B cell (primary cell): ENCODE measurements at places on chromosomes 2 and 18.

GRCh38 chr2:134838143-134838620 lies at the start of gene ACMSD:
Gene ACMSD (plus strand): TSS chr2:134838616. CDS start chr2:134838683, 67 bp downstream.
- no peak within 1 kb of the TSS for H3K27ac ChIP-seq
- no peak within 1 kb of the TSS for H3K4me3 ChIP-seq
- no peaks in the 10 kb centered on the region for H3K36me3 ChIP-seq
- H3K4me1 ChIP-seq, result no peaks in the 10 kb centered on the region
- no peak for DNase-seq

GRCh38 chr2:64929333-64929732 lies 59.9 kb upstream of the SLC1A4 start:
- no peaks in the 10 kb centered on the region for H3K27me3 ChIP-seq
- H3K27ac ChIP-seq, result peak overlapping the region; percentile 87
- DNase-seq, result no peak
- H3K4me3 ChIP-seq, result peak overlapping the region; percentile 5
- H3K36me3 ChIP-seq, result peaks cover under 1% of the 10 kb centered on the region
- peaks cover 75% of the 10 kb centered on the region for H3K4me1 ChIP-seq

GRCh38 chr2:54770211-54770610 lies 46.7 kb downstream of the EML6 start:
- H3K27ac ChIP-seq, result no peak overlapping the region
- no peaks in the 10 kb centered on the region for H3K27me3 ChIP-seq
- no peaks in the 10 kb centered on the region for H3K36me3 ChIP-seq
- H3K4me3 ChIP-seq, result no peak overlapping the region
- no peak for DNase-seq

GRCh38 chr2:182302174-182302573 lies 124.7 kb downstream of the PDE1A start:
- H3K4me1 ChIP-seq, result no peaks in the 10 kb centered on the region
- H3K27me3 ChIP-seq, result no peaks in the 10 kb centered on the region
- DNase-seq, result no peak
- no peaks in the 10 kb centered on the region for H3K36me3 ChIP-seq
- H3K4me3 ChIP-seq, result no peak overlapping the region

- no peak overlapping the region for H3K27ac ChIP-seq
- no peak overlapping the region for H3K4me3 ChIP-seq
- H3K36me3 ChIP-seq, result no peaks in the 10 kb centered on the region
- peaks cover 2% of the 10 kb centered on the region for H3K4me1 ChIP-seq
Observed at GRCh38 chr2:27721335-27721734, 50.2 kb upstream of the MRPL33 start.

GRCh38 chr2:42359304-42359964 lies 1.6 kb downstream of the COX7A2L start:
- H3K36me3 ChIP-seq, result no peaks in the 10 kb centered on the region
- H3K4me3 ChIP-seq, result peak overlapping the region; percentile 92
- H3K4me1 ChIP-seq, result peaks cover 26% of the 10 kb centered on the region
- DNase-seq, result no peak

DNA sequence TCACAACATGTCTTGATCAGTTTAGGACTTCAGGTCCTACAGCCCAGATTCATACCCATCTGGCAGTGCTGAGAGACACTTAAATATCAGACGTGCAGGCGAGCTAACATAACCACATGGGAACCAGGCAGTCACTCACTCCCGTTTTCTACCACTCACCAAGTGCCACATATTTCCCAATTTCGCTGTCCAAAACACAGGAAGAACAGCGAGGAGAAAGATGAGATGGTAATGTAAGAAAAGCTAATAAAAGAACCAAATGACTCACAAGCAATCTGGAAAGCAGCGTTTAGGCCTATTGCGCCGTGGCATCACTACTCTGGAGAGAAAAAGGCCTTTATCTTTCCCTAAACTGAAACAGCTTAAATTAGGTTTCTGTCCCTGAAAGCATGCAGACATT lies 647.8 kb upstream of the SLC39A10 start:
- H3K4me1 ChIP-seq, result no peaks in the 10 kb centered on the region
- no peaks in the 10 kb centered on the region for H3K27me3 ChIP-seq
- no peak for DNase-seq
- H3K36me3 ChIP-seq, result no peaks in the 10 kb centered on the region
- no peak overlapping the region for H3K4me3 ChIP-seq
- H3K27ac ChIP-seq, result no peak overlapping the region

GRCh38 chr18:70195852-70196434 lies 9.5 kb downstream of the RTTN start:
- no peaks in the 10 kb centered on the region for H3K4me1 ChIP-seq
- H3K36me3 ChIP-seq, result peaks cover 4% of the 10 kb centered on the region
- H3K27ac ChIP-seq, result no peak overlapping the region
- no peak overlapping the region for H3K4me3 ChIP-seq

DNA sequence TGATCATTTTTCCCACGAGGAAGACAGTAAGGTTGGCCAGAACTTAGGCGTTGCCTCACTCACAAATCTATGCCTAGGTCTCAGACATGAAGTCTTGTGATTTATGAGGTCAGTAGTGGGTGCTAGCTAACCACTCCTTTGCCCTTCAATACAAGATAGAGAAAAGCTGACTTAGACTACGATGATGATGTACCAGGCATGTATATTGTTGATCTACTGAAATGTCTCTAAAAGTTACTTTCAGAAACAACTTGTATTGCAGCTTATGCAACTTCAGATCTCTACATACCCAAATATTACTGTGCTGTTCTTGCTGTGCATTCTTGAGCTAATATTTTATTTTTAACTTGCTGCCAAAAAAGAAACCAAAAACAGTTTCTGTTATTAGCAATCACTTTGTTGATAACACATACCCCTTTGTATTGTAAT lies 30.6 kb downstream of the MAPRE2 start:
- no peak for DNase-seq
- H3K27ac ChIP-seq, result no peak overlapping the region
- H3K27me3 ChIP-seq, result no peaks in the 10 kb centered on the region
- H3K4me1 ChIP-seq, result peaks cover 10% of the 10 kb centered on the region

- no peak overlapping the region for H3K4me3 ChIP-seq
- no peaks in the 10 kb centered on the region for H3K27me3 ChIP-seq
- no peak for DNase-seq
- H3K4me1 ChIP-seq, result no peaks in the 10 kb centered on the region
- no peak overlapping the region for H3K27ac ChIP-seq
Observed at GRCh38 chr2:108404784-108405397, 27.1 kb downstream of the SULT1C4 start.

- peaks cover 2% of the 10 kb centered on the region for H3K27me3 ChIP-seq
- no peak overlapping the region for H3K27ac ChIP-seq
- no peaks in the 10 kb centered on the region for H3K4me1 ChIP-seq
- H3K36me3 ChIP-seq, result no peaks in the 10 kb centered on the region
- DNase-seq, result no peak
Observed at GRCh38 chr18:24974431-24974830, 377.5 kb downstream of the ZNF521 start.

DNA sequence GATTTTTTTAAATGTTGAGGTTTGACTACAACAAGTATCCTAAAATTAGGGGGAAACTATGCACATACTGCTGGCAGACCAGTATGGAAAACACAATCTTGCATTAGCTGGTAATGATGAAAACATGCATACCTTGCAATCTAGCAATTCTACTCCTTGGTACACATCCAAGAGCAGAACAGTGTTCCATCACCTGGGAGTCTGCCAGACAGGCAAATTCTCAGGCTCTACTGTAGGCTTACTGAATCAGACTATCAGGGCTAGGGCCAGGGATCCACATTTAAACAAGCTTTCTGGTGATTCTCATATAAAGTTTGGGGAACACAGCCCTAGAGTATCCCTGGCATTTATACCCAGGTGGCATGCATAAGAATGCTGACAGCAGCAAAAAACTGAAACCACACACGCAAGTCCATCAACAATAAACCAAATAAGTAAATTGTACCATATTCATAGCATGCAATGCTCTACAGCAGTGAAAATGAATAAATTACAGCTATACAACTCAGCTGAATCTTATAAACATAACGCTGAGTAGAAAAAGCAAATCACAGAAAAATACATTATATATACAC lies 13.6 kb downstream of the CDH2 start:
- no peaks in the 10 kb centered on the region for H3K27me3 ChIP-seq
- H3K4me3 ChIP-seq, result no peak overlapping the region
- no peaks in the 10 kb centered on the region for H3K36me3 ChIP-seq
- H3K4me1 ChIP-seq, result no peaks in the 10 kb centered on the region
- no peak overlapping the region for H3K27ac ChIP-seq
- DNase-seq, result no peak

GRCh38 chr18:38475686-38476085 lies 910.1 kb upstream of the CELF4 start:
- no peaks in the 10 kb centered on the region for H3K27me3 ChIP-seq
- H3K4me1 ChIP-seq, result no peaks in the 10 kb centered on the region
- H3K4me3 ChIP-seq, result no peak overlapping the region
- H3K36me3 ChIP-seq, result no peaks in the 10 kb centered on the region
- DNase-seq, result no peak

DNA sequence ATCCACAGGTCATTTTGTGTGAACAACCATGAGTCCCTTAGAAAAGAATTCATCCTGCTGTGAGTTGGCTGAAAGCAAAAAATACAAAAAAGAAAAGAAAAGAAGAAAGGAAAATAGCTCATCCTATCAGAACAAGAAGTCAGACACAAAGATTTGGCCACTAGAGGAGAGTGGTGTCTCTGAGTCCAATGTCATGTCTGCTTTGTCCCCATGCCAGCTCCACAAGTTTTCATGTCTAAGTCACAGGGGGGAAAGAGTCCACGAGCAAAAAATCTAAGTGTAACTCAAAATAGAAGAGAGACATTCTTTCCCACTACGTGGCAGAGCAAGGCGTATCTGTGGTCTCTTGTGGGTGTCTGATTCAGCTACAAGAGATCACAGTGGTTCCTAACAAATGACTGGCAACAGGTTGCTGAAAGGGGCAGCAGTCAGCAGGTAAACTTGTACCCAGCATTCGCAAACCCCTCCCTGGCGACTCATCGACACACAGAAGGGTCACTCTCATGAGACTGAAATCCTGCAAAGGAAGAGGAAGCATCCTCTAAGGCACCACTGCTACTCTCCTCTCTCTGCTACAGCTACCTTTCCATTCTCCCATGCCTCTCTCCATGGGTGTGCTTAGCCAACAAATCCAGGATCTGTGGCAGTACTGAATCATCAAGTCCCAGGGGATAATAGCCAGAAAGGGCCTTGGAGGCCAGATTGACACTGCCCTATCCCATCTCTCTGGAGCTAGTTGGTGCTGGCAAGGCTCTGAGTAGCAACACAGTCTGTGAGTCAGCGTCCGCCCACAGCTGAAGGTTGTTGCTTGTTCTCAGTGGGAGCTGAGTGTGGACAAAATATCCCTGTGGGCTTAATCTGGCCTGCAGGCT lies 123.0 kb upstream of the SLC39A10 start:
- H3K36me3 ChIP-seq, result no peaks in the 10 kb centered on the region
- H3K4me1 ChIP-seq, result peaks cover 58% of the 10 kb centered on the region
- no peak overlapping the region for H3K4me3 ChIP-seq
- H3K27ac ChIP-seq, result peak overlapping the region; percentile 83
- no peaks in the 10 kb centered on the region for H3K27me3 ChIP-seq

- no peak for DNase-seq
- peak overlapping the region; percentile 91 for H3K27ac ChIP-seq
- H3K4me3 ChIP-seq, result no peak overlapping the region
- no peaks in the 10 kb centered on the region for H3K27me3 ChIP-seq
- no peaks in the 10 kb centered on the region for H3K36me3 ChIP-seq
Observed at GRCh38 chr18:79406708-79407107, 11.0 kb downstream of the NFATC1 start.

DNA sequence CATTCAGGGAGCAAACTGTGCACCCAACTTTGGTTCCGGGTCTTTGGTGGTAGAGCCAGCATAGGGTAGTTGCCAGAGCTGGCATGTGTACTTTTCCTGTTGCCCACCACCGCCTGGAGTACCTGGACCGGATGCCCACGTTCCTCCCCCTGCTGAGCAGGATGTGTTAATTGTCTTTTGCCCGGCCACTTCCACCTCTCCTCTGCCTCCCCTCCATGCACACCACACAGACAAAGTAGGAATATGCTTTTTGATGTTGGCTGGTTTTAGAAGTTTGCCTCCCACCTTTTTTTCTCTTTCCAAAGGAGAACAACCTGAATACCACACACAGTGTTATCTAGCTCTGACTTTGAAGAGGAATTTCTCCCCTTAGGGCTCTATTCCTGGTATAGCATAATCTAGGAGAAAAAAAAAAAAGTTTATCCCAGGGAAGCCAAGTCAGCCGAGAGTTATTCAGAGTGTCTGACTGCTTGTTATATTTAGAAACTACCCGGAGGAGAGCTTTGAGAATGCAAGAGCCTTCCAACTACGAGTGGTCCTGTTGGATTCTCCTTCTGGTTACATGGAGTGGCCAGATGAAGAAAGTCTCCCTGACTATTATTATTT lies 111.9 kb downstream of the SETBP1 start:
- H3K4me1 ChIP-seq, result peaks cover 21% of the 10 kb centered on the region
- H3K4me3 ChIP-seq, result no peak overlapping the region
- peaks cover 19% of the 10 kb centered on the region for H3K36me3 ChIP-seq
- DNase-seq, result no peak

DNA sequence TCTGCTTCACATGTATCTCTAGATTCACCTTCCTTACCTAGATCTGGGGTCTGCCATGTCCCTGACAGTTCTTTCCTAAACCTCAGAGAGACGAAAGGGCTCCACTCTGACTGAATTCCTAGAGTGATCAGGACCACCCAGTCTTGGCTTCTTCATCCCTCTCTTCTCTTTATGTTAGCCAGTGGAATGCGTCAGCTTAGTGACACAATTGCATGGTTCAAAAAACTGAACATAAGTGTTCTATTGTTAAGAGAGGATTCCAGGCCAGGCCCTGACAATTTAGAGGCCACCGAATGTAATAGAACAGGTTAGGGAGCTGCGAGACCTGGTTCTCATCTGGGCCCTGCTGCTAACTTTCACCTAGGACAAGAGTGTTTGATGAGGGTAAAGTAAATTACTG lies 10.0 kb downstream of the PRELID3A start:
- no peak overlapping the region for H3K4me3 ChIP-seq
- peaks cover 14% of the 10 kb centered on the region for H3K27me3 ChIP-seq
- no peak for DNase-seq
- H3K27ac ChIP-seq, result no peak overlapping the region

- H3K27ac ChIP-seq, result no peak overlapping the region
- no peaks in the 10 kb centered on the region for H3K27me3 ChIP-seq
- DNase-seq, result no peak
- no peaks in the 10 kb centered on the region for H3K36me3 ChIP-seq
- H3K4me3 ChIP-seq, result no peak overlapping the region
Observed at GRCh38 chr18:2903006-2903405, 56.2 kb downstream of the EMILIN2 start.

GRCh38 chr2:229832510-229832898 lies 89.3 kb downstream of the TRIP12 start:
- DNase-seq, result no peak
- H3K4me1 ChIP-seq, result no peaks in the 10 kb centered on the region
- no peaks in the 10 kb centered on the region for H3K27me3 ChIP-seq

DNA sequence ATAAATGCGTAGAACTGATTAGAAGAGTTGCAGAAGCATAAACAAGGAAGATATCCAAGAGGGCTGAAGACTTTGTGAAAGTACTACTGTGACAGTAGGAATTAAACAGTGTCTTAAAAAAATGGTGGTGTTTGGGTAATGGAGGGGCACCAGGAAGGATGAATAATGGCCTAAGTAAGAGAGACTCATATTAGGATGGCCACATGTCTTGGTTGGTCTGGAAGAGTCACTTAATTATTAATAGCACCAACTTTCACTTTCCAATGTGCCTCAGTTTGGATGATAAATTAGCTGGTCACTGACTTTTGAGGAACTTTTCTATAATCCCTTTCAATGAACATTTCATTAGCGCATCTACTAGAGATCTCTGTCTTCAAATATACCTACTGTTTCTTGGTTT lies 372.2 kb downstream of the NYAP2 start:
- no peaks in the 10 kb centered on the region for H3K27me3 ChIP-seq
- no peak for DNase-seq
- no peaks in the 10 kb centered on the region for H3K4me1 ChIP-seq
- no peak overlapping the region for H3K27ac ChIP-seq
